ENCODE measurements at places on chromosomes 16 and 17.
A peak's percentile ranks its signal among the peaks of the same experiment; 100 is the strongest.

DNA sequence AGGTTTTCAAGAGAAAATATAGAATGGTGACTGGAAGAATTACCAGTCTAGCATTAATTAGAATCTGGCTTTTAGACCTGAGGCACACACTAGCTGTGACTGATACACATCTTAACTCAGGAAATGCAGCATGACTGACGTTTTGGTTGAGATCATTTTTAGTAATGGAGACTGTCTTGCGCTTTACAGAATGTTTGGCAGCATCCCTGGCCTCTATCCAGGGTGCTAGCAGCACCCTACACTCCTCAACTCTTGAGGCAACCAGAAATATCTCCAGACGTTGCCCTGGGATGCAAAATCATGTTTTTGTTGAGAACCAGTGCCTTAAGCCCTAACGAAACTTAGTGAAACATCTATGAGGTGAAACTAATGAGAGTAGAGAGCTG, 109.0 kb downstream of the HS3ST3A1 start:
- DNase-seq = no peak

DNA sequence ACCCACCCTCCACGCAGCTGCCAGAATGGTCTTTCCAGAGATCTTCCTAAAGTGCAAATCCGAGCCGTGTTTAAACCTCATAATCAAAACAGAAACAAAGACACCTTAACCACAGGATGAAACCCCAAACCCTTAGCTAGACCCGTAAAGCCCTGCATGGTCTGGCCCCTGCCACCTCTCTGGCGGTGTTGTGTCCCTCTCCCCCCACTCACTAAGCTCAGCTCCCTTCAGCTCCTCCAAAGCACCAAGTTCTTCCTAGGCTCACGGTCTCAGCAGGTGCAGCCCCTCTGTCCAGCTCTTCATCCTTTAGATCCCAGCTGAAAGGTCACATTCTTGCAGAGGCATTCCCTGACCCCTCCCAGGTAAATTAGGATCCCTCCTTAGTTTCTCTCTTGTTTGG, 4.4 kb upstream of the NXPH3 start:
- DNase-seq = no peak

GRCh38 chr16:47787696-47788095, 326.6 kb downstream of the PHKB start:
- no peak for DNase-seq

GRCh38 chr17:77356690-77357201, 216.0 kb downstream of the SEC14L1 start:
- no peak for DNase-seq

GRCh38 chr17:77549726-77550366, 408.7 kb upstream of the TNRC6C start:
- DNase-seq = no peak

- peak; percentile 95 for DNase-seq
Measured at GRCh38 chr17:82518826-82519810, at the start of gene FOXK2. Gene FOXK2 (plus strand): TSS chr17:82519732. CDS start chr17:82519889, 157 bp downstream.

- DNase-seq = no peak
Measured at GRCh38 chr16:68860978-68861892, 17.9 kb downstream of the TANGO6 start.

DNA sequence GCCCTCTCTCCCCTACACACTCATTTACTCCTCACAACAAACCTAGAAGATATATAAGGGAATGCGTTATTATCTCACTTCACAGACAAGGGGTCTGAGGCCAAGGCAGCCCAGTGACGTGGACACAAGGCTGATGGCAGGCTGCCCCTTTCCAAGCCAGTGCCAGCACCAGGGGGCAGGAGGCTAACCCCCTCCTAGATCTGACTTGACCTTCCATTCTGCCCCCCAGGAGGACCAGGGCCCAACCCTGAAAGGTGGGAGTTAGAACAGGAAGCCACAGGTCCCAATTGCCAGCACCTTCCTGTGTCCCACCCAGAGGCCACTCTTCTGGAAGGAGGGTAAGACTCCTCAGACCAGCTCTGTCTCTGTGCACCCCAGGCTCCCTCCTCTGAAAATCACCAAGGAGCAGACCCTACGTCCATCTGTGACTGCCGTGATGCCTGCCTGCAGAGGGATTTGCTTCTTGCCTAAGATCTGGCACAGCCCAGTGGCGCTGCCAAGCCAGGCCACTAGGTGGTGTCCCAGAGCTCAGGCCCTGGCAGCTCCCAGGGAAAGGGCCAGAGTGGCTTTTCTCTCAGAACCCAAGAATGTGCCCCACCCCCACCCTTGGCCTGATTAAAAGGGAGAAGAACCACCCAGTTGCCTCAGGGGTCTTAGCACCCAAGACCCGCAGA, 42.4 kb upstream of the MRPS23 start:
- DNase-seq = peak; percentile 74

DNA sequence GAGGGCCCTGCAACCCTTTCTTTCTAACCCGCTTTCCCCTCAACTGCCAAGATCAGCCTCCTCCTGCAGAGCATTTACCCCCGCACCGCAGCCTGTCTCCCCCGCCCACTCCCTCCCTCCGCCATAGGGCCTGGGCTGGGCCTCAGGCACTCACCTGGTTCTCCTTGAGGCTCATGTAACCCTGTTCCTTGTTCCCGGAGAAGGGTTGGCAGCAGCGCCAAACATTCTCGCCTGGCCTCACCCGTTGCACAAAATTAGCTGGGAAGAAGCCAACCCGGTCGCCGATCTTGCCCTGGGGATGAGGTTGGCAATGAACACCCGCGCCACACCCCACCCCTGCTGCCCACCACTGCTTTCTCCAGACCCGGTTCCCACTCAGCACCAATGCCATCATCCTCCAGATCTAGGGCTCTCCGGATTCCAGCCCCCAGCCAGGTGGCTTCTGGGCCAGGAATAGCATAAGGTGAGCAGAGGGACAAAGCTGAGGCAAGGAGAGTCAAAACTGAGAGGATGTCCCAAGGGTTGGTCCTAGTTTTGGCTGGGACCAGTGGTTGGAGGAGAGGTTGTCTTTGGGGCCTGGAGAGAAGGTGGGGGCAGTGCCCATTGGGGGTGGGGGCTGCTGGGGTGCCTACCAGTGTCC, 12.8 kb downstream of the STAC2 start:
- no peak for DNase-seq

DNA sequence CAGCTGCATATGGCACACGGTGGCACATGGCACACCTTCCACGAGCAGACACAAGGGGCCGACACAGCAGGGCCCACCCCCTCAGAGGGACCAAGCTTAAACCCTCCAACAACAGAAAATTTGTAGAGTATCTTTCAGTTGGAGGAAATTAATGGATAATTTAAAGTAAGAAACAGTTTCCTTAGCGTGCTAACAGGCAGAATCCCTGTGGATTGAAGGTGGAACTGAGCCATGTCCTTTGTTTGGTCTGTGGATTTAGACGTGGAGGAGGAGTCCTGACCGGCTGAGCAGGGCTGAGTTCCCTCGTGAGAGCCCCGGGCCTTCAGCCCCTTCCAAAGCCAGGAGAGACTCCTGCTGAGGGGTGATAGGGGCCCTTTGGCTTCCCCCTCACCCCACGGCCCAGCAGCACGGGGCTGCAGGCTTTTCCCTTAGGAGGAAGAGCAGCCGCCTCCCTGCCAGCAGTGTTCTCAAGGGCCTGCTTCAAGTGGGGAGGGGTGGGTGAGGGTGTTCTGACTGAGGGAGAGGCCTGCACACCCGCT, 1.4 kb upstream of the CYB561 start:
- no peak for DNase-seq

DNA sequence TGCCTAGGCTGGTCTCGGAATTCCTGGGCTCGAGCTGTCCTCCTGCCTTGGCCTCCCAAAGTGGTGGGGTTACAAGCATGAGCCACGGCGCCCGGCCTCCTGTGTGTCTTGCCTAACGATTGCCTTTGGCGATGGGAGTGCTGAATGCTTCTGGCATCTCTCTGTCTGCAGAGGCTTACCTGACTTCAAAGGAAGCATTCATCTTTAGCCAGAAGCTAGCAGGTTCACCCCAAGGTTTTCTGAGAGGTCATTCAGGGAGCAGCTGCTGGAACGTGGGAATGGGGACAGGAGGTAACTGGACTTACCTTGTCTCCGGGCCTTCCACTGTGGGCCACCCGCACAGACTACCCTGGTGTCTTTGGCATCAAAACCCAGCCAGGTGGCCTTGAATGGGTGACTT, 54.7 kb downstream of the PLCG2 start:
- no peak for DNase-seq

DNA sequence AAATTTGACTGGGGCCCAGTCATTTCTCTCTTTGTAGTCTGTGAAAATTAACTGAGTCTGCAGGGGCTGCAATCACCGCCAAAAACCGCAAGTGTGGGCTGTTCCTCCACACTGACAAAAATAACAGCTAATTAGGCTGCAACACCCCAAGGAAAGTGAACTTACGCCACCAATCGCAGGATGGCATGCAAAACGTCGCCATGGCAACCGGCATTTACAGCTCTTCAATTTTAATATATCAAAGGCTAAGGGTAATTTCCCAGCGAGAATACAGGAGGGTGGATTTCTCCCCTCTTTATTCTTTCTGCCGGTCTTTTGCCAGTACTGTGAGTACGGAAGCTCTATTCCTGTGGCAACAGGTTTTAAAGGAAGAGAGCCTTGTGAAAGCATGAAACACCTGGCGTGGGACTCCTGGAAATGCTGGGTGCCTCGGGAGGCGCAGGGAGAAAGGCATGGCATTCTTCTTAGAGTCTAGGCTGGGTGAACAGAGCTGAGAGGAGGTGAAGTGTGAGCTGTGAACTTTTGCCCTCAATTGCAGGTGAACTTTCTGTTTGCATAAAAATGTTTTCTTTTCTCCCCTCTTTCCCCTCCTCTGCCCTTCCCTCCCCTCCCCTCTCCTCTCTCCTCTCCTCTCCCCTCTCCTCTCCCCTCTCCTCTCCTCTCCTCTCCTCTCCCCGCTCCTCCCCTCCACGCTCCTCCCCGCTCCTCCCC, 399.7 kb downstream of the XYLT1 start:
- peak; percentile 93 for DNase-seq

DNA sequence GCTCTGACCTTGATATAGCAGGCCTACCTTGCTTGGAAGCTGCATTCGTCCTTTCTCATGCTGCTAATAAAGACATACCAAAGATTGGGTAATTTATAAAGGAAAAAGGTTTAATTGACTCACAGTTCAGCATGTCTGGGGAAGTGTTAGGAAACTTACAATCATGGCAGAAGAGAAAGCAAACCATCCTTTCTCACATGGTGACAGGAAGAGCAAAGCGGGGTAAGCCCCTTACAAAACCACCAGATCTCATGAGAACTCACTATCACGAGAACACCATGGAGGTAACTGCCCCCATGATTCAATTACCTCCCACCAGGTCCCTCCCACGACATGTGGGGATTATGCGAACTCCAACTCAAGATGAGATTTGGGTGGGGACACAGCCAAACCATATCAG, 6.0 kb upstream of the MAPT start:
- no peak for DNase-seq

GRCh38 chr17:79028496-79029326, 4.7 kb downstream of the C1QTNF1 start:
- no peak for DNase-seq

GRCh38 chr16:69100071-69100691, 5.3 kb upstream of the HAS3 start:
- DNase-seq = no peak

DNA sequence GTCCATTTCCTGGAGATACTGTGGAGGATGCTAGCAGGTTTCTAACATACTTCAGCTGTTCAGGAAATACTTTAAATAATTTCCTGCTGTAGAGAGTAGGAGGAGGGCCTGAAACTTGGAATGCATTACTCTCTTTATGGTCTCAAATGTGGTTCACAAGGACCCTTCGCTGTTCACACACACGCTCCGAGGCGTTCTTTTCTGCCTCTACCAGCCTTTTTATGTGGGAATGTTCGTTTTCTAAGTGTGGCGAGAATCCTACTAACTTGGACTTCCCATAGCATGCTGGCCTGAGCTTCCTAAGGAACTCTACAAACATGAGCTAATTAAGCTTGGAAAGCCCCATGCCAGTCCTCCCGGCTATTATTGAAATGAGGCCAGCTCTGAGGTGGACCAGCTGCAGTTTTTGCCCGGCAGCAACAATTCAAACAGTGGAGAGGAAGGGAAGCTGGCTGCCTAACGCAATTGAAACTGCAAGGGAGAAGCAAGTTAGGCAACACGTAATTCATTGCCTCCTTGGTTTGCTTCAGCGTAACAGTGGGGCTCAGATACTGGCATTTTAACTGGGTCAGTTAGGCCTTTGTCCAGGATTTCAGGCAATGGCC, 18.9 kb downstream of the KPNA2 start:
- no peak for DNase-seq

- peak; percentile 99 for DNase-seq
Measured at GRCh38 chr16:3400779-3401688, at the start of the genes ZNF174 and ZSCAN32. Gene ZNF174 (plus strand): TSS chr16:3401215. CDS start chr16:3402005, 790 bp downstream. Gene ZSCAN32 (minus strand): TSS chr16:3401004. CDS start chr16:3397557, 3,447 bp downstream.

DNA sequence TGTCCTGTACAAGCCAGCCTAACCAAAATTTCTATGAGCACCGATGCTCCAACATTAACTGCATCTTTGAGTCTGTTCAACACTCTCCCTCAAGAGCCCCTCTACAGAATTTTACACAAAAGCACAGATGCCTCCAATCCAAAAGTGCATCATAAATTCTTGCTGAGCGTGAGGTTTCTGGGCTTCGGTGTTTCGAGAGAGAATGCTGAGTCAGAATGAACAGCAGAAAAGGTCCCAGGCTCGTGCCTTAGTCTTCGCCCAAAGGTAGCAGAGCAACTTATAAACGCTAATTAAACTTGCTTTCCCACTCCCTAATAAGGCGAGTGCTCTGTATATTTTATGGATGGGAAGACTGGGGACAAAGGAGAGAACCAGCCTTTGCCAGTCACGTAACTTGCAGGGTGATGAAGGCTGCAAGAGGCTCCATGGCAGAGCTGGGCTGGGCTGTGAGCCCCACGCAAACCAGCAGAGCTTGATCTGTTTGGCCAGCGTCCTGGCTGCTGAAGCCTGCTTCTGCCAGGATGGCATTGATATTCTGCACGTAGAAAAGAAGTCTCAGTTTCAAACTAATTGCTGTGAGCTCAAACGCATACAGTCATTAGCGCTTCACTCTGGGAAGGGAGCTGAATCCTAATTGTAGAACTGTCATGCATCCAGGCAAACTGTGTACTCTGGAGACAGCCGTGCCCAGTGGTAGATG, 138.5 kb downstream of the DNAH9 start:
- no peak for DNase-seq

Measured in CD4-positive, alpha-beta T cell treated with Interleukin-4 for 4 hours (primary cell).